ENCODE measurements at places on chromosomes 3 and 15.

GRCh38 chr3:122105626-122106025, 50.5 kb downstream of the CD86 start:
- DNase-seq: no peak

DNA sequence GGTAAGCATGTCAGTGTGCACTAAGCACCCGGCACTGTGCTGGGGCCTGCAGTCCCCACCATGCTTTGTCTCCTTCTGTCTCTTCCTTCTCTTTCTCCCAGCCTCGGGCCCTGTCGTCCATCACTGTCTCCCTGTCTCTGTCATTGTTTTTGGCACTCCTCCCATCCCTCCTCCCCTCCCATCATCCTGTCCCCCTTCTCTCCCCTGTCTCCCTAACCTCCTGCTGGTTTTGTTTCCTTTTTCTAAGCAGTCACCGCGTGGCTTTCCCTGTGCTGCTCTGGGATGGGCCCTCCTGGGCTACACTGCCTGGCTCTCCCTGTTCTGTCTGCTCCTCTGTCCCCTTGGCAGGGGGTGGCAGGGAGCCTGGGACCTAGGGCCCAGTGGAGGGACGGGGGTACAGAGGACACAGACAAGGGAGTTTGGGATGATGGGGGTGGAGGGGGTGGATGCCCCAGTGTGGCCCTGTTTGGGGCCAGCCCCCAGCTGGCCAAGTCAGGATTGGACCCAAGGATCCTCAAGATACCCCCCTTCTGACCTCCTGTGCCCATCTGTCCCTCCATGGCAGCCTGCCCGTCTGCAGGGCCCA, 5.7 kb downstream of the CHST13 start:
- no peak for DNase-seq

- DNase-seq: no peak
These were observed 321.5 kb upstream of the ICE2 start for GRCh38 chr15:60800299-60801072.

- peak; percentile 95 for DNase-seq
These were observed 16.8 kb upstream of the MCCC1 start for GRCh38 chr3:183116025-183116614.

DNA sequence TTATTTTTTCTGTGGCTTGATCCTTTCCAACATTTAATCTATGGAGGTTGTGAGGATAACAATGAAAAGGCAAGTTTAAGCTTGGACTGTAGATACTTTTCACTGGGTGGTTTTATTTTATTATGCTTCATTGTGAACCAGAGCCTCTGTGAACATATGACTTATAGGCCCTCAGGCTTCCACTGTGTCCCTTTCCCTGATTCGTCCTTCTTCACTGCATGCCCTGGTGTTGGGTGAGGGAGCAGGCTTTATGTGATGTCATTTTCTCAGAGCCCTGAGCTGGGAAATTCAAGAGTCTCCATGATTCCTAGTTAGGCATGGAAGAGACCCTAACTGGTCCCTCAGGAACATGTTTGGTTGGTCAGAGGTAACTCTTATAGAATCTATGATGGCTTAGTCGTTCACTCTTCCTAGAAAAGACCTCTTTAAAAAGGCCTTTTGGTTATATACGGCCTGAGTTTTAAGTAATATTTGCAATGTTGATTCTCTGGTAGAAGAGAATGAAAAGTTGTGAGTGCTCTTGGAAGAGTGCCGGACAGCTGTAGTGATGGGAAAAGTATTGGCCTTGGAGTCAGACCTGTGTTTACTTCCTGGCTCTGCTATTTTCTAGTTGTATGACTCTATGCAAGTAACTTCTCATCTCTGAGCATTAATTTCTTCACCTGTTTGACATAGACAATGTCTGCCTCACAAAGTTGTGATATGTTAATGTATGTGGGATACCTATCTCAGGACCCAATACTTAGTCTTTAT, 168.4 kb downstream of the LPP start:
- no peak for DNase-seq

DNA sequence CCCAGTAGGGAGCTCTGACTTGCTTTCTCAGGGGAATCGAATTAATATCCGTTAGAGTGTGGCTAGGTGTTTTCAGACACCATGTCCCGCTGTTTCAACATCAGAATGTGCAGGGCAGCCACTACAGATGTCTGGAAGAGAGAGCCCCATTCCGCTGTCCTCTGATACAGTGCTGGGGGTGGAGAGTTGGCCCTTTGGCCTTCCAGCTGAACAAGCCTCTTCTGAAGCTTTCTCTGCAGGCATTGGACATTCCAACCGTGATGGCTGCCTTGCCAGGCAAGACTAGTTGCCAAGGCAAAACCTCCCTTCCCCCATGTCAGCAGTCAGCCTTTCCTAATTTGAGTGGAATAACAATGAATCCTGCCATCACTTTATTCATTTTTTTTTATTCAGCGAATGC, 1.5 kb downstream of the FAH start:
- no peak for DNase-seq

GRCh38 chr3:159322322-159322939, 520.6 kb downstream of the MFSD1 start:
- no peak for DNase-seq

DNA sequence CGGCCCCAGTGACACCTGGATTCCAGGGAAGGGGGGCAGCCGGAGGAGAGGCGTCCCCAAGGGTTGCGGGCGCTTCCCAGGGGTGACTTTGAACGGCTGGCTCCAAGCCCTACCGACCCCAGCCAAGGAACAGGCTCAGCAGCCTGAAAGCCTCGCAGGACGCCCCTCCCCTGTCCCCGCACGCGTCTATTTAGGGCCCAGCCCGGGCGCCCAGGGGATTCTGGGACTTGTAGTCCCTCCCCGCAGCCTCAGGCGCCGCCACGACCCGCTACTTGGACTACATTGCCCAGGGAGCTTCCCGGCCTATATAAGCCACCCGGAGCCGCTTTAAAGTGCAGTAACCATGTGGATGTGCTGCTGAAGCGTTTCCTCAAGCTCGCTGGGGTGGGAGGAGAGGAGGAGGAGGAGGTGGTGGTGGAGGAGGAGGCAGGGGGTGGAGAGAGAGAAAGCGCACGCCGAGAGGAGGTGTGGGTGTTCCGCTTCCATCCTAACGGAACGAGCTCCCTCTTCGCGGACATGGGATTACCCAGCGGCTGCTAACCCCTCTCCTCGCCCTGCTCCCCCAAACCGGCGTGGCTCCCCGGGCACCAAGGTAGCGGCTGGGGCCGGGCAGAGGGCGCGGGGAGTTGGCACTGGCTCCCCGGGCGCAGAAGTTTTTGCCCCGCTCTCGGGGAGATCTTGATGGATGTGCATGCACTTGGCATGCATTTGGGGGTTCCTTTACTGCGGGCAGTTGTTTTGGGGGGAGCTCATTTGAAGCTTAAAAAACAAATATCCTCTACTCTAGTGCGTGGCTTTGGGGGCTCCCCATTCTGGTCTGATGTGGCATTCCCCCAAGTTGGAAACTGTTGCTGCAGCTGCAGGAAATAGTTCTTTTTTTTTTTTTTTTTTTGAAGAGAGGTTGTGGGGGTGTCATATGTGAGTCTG, at the start of gene ITPR1:
TSS of gene ITPR1 (plus strand) at position 335 of the 927 bp plus-strand sequence. CDS start 23,144 bp downstream, outside the sequence.
- peak; percentile 84 for DNase-seq

GRCh38 chr3:24344784-24345439, 149.7 kb downstream of the THRB start:
- no peak for DNase-seq

GRCh38 chr3:11640009-11640673, 3.6 kb downstream of the VGLL4 start:
- no peak for DNase-seq
